Brain microvascular endothelial cell (primary cell): ENCODE measurements at places on chromosomes 4 and X.

DNA sequence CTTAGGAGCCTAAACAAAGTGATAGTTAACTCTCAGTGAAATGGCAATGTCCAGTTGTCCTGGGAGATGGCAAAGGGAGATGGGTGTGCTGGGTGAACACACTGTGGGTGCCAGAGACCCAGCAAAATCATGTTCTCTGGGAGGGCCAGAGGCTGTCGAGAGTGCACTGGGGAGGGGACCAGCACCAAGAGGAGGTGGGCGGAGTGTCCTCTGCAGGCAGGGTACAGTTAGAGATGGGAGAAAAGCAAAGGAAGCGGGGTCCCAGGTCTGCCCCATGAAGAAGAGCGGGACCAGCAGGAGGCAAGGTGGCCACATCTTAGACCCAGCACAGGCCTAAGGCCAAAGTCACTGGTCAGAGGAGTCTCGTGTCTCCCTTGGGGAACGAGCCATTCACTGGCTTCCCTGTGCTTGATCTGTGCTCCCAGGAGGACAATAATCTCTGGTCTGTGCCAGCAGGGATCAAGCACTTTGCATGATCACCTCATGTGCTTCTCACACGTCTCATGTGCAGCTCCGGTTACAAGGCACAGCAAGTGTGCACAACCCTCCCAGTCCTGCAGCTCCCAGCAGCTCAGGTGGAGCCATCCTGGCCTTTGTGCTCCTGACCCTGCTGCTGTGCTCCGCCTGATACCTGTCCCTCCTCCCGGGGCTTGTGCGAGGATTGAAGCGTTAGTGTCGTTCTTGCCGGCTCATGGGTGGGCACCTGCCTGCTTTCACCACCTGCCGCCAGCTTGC is 100.9 kb downstream of the FAM53A start:
- no peak for DNase-seq

GRCh38 chr4:1290165-1290977 is 680 bp downstream of the MAEA start:
- no peak for DNase-seq

GRCh38 chr4:152032722-152033131 is 271.9 kb upstream of the GATB start:
- DNase-seq: peak; percentile 53

DNA sequence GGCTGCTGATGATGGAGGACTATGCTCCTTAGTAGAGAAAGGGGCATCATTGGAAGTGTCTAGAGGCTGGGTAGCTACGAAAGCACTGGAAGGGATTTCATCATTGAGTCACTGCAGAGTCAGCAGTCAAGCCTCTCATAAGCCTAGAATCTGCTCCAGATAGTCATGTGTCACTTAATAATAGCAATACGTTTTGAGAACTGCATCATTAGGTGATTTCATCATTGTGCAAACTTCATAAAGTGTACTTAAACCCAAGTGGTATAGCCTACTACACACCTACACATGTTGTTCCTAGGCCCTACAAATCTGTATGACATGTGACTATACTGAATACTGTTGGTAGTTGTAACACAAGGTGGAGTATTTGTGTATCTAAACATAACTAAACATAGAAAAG is 165.6 kb downstream of the PTTG2 start:
- DNase-seq: no peak

DNA sequence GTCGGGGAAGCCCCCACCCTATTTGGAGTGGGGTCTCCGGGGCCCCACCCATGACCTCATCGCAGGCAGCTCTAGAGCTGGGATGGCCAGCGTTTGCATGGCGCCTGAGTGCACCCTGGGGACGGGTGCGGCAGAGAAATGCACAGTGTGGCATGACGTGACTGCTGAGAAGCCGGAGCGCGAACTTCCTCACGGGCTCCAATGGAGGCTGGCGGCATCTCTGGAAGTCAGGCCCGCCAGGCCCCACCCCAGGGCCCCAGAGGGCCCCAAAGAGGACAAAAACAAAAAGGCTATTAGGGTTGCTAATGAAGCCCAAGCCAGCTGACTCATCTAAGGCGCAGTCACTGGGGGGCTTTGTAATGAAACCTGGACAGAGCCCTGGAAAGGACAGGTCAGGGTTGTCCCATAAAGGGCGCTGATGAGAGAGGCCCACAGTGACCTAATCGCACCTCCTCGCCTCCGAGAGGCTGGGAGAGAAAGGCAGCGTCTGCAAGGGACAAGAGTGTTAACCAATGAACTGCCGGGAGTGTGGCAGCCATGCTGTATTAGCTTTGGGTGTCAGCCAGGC is 86.0 kb upstream of the C1QTNF7 start:
- no peak for DNase-seq

- no peak for DNase-seq
Observed at GRCh38 chrX:133249266-133250058, 31.3 kb upstream of the TFDP3 start.

DNA sequence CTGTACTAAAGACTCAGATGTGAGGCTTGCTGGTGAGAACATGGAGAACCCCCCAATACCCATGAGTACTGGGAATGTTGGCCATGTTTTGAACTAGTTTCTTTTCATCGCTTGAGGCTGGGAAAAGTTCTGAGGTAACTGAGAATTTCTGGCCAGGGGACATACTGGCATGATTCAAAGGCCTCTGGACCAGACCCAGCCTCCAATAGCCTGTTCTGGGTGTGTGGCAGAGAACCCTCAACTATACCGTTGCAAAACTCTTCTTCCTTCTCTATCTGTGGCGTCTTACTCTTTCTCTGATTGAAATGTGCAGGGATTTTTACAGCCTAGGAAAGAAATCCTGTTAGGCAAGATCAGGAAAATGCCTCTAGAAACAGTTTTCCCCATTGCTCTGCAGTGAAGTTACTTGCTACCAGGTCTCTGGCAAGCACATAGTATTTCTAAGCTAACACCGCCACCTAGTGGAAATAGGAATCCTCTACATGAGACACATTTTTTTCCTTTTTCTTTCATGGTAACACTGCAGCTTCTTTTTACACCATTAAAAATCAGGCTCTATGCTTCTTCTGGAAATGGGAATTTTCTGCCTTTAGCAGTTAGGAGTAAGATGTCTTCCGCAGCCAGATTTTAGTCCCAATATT is 170.7 kb upstream of the ZCCHC13 start:
- DNase-seq: peak; percentile 60

DNA sequence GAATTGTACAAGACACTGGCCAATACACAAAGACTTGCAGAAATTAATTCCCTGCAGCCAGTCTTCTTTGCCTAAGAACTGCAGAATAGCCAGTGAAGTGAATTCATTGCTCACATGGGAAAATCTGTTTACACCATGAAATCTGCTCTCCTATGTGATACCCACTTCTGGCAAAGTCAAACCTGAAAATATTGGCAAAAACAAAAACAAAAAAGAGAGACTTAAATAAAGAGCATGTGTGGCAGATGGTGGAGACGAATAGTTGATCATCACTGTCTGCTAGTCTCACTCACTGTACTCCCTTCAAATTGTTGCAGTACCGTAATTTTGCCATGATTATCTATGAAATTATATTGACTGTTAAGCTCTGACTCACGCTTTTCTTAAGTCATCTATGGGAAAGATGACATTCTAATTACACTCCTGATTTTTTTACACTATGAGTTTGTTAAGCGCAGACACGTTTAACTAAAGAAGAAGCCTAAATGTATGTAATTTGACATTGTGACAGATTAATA is 406.8 kb downstream of the PCDH7 start:
- DNase-seq: no peak

DNA sequence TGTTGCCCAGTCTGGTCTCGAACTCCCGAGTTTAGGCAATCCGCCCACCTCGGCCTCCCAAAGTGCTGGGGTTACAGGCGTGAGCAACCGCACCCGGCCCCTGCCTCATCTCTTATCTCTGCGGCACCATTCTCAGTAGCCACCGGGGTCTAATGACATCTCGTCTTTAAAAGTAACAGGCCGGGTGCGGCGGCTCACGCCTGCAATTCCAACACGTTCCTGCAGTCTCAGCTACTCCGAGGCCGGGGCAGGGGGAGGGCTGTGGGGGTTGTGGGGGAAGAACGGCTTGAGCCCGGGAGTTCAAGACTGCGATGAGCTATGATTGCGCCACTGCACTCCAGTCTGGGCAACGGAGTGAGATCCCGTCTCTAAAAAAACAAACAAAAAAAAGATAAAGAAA is 28.8 kb downstream of the ING2 start:
- DNase-seq: no peak

- DNase-seq: no peak
Observed at GRCh38 chr4:6794189-6794588, 11.7 kb downstream of the KIAA0232 start.

GRCh38 chrX:140733766-140734342 is 24.3 kb downstream of the LINC00632 start:
- peak; percentile 25 for DNase-seq

GRCh38 chr4:6755088-6755753 is 27.3 kb upstream of the KIAA0232 start:
- no peak for DNase-seq

- peak; percentile 65 for DNase-seq
Observed at GRCh38 chr4:168978001-168978700, 31.9 kb downstream of the CBR4 start.

- no peak for DNase-seq
Observed at GRCh38 chr4:63607169-63607872, 801.9 kb downstream of the TECRL start.

GRCh38 chrX:75038925-75039324 is 113.7 kb upstream of the NEXMIF start:
- DNase-seq: peak; percentile 1

DNA sequence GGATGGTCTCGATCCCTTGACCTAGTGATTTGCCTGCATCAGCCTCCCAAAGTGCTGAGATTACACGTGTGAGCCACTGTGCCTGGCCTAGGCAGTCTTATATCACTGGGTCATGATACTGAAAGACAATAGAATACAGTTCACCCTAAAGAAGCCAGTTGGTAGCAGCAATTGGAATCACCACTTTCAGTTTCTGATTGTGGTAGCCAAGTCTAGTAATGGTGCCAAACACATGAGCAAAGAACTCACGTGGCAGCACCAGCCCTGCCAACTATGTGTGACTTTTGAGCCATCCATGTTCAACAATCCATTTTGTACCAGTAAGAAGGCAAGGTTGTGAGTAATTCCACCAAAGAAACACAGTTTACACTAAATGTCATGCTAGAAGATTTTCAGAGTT is 548.4 kb downstream of the KLHL13 start:
- DNase-seq: no peak

DNA sequence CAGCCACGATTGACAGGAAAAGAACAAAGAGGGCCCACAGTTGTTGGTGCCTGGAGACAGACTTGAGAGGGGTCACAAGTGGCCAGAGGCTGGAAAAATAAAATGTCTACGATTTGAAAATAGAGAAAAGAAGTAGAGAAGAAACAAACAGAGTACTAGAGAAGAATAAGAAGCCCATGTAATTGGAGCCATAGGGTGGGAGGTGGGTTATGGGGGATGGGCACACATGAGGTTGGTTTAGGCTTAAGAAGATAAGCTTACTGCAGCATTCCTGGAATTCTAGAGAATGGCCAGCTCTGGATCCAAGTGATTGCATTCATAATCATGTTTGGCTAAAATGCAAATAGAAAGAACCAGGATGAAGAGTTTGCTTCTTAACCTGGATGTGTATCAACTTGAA is 210.7 kb downstream of the MAML3 start:
- no peak for DNase-seq

- peak; percentile 7 for DNase-seq
Observed at GRCh38 chrX:78199851-78200250, 60.4 kb upstream of the TAF9B start.

GRCh38 chrX:109660435-109661143 is 35.6 kb upstream of the KCNE5 start:
- no peak for DNase-seq

- no peak for DNase-seq
Observed at GRCh38 chrX:130124577-130124976, 14.3 kb upstream of the ELF4 start.

GRCh38 chrX:80807992-80808735 is 1.5 kb downstream of the BRWD3 start:
- DNase-seq: peak; percentile 60

DNA sequence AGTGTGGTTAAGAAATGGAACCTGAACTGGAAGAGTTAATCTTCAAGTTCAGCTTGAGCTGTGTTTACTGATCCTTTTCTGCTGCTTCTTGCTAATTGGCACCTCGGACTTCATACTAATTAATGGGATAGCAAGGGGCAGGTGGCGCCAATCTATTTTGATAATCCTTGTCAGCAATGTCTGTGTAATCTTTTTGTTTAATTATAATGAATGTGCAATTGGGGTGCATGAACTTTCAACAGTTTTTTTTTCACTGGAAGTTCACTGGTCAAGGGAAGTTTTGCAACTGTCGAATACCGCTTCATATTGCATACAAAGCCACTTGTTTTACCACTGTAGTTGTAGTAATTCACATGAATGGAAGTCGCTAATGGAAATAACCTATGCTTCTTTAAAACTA is 261.0 kb downstream of the BMPR1B start:
- DNase-seq: no peak

GRCh38 chrX:101595739-101596419 is 21.9 kb downstream of the ARMCX6 start:
- DNase-seq: peak; percentile 40

- no peak for DNase-seq
Observed at GRCh38 chr4:12612876-12613275, 871.3 kb downstream of the RAB28 start.

DNA sequence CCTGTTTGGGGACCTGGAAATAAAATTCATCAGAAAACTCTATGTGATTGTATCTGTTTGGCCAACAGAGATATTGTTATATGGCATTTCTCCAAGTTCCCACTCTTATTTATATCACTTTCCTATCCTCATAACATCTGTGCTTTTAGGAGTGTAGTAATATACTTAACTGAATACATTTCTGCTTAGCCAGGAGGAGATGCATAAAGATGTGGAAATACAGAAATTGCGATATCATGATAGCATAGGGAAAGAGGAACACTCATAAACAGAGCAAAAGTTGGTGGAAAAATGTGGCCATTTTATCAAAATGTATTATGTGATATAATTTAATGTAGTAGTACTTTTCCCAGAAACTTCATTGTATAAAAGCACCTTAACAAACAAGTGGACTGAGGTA is 46.1 kb upstream of the TSPAN7 start:
- DNase-seq: no peak

GRCh38 chr4:109801895-109802319 is at the start of gene CFI:
Gene CFI, minus strand, starts transcription at chr4:109801999. Its CDS starts 28 bp downstream, at chr4:109801971.
- peak; percentile 12 for DNase-seq

DNA sequence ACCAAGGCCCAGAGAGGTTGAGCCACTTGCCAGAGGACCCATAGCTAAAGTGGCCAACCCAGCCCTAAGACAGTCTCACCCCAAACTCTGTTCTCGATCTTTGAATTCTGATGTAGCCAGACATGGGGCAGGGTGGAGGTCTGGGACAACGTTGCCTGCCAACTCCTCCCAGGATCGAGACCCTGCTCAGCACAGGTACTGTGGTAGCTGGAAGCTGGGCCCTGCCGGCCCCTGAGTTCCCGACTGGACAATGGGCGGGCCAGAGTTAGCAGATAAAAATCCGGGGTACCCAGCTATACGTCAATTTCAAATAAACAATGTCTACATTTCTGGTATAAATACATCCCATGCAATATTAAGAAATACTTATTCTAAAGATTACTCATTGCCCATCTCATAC is 35.3 kb downstream of the ADRA2C start:
- no peak for DNase-seq
